HFFc6 (cell line): ENCODE measurements at places on chromosomes 3 and 15. TPM values are rescaled to one million over a fixed set of nuclear protein-coding genes. Genes with fewer than 3 reads are reported as not detected.

The KLHL40 gene
- not detected in 3 replicates for total RNA-seq

The CDC25A gene
- 5.9 to 12.1 TPM (median 11.1 TPM) in 3 replicates for total RNA-seq

The GHSR gene
- total RNA-seq: not detected in 3 replicates

The ZPLD1 gene
- total RNA-seq: 0.07 to 0.26 TPM (median 0.11 TPM) in 3 replicates

The LRRC34 gene
- total RNA-seq: 0.44 and 1.1 TPM in 2 replicates

The SLC12A1 gene
- not detected in 2 replicates for total RNA-seq

The CKMT1B gene
- not detected in 3 replicates for total RNA-seq

DNA sequence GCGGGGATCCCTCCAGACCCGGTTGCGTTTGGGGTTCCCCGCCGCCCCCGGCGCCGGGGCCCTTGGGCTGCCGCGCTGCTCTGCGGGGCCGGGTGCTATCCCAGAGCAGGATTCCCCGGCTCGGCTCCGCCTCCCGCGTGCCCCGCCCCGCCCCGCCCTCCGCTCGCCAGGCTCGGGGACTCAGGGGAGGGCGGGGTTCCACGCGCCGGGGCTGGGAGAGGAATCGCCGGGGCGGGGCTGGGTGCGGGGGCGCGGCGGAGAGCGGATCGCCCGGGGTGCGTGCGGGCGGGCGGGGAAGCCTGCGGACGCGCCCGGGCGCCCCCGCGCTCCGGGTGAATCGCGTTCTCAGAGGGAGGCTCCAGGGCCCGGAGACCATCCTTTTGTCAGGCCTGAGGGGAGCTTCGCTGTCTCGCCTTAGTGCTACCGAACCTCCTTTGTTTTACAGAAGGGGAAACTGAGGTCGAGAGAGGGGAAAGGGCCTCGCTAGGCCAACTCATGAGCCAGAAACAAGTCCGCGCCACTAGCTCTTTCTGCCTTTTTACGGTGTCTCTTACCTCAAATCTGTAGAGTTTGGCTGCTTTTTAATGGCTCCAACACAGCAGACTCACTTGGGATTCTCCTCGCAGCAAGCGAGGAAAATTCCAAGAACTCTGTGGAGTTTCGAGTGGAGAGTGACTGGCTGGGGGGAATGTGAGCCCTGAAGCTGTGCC is at the start of gene TMEM158:
TMEM158 (minus strand) TSS at position 82 of the 710 bp plus-strand sequence. CDS start 260 bp downstream, outside the sequence.
- H3K36me3 ChIP-seq: peaks cover 5% of the 10 kb centered on the region
- no peak within 1 kb of the TSS for H3K27ac ChIP-seq
- peak within 1 kb of the TSS; percentile 98 for H3K4me3 ChIP-seq
- DNase-seq: peak; percentile 36

GRCh38 chr3:195548987-195549386 is 5.9 kb upstream of the PPP1R2 start:
- H3K36me3 ChIP-seq: no peaks in the 10 kb centered on the region
- H3K4me3 ChIP-seq: no peak overlapping the region
- no peak overlapping the region for H3K27ac ChIP-seq
- H3K27me3 ChIP-seq: peaks cover 20% of the 10 kb centered on the region

GRCh38 chr15:99113547-99114271 is 8.8 kb downstream of the SYNM start:
- no peak overlapping the region for H3K27ac ChIP-seq
- H3K36me3 ChIP-seq: peaks cover 16% of the 10 kb centered on the region; the same call in 1 of the 2 replicates
- no peak overlapping the region for H3K4me3 ChIP-seq
- peaks cover 4% of the 10 kb centered on the region for H3K27me3 ChIP-seq
- DNase-seq: no peak

GRCh38 chr15:86872782-86873181 is 793.1 kb downstream of the AGBL1 start:
- H3K27me3 ChIP-seq: no peaks in the 10 kb centered on the region; the same call in 1 of the 2 replicates
- no peak overlapping the region for H3K27ac ChIP-seq
- DNase-seq: no peak

DNA sequence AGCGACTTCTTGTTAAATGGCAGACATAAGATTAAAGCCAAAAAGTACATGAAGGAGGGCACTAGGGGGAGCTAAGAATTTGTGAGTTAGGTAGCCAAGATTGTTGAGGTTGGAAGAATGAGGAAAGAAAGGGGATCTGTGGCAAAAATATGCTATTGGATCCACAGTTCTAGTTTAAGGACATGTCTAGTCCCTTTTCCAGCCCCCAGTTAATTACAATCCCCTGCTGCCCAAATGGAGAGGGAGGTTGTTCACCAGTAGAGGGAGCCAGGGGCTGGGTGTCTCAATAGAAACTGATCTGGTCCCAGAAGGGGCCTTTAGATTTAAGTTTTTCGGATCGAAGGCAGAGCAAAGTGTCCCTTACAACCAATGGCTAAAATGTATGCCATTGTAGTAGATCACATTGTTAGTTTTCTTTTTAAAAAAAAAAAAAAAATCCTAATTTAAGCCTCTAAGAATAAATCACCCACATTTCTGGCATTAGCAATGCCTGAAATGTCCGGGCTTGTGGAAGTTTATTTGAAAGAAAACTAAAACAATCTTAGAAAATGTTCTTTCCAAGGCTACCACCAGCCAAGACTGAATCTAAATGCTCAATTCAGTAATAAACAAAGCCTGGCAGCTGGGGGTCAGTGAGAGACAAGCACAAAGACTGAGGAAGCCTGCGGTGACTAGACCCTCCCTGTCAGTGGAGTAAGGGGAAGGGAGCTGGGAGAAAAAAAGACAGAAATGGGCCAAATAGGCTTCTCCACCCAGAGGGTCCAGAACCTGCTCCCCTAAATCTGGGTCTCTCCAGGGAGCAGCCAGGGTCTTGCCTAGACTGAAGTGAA is 7.1 kb downstream of the COL8A1 start:
- peak; percentile 47 for DNase-seq
- H3K27me3 ChIP-seq: no peaks in the 10 kb centered on the region; the same call in 1 of the 2 replicates
- peak overlapping the region; percentile 64 for H3K27ac ChIP-seq
- H3K4me3 ChIP-seq: no peak overlapping the region

DNA sequence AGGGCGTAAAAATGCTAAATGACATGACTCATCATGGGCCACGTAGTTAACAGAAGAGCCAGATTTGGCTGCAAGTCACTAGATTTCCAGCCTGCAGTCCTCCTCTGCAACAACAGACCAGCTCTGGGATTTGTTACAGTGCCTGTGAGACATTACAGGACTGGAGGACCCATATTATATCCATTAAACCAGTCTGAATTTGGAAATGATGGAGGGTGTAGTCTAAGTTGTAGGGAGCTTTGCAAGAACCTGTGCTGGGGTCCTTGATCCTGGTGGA is 10.8 kb downstream of the ZNF774 start:
- H3K4me3 ChIP-seq: peak overlapping the region; percentile 82
- H3K36me3 ChIP-seq: peaks cover 9% of the 10 kb centered on the region; the same call in 1 of the 2 replicates
- H3K27ac ChIP-seq: peak overlapping the region; percentile 98
- H3K27me3 ChIP-seq: no peaks in the 10 kb centered on the region; the same call in none of the 2 replicates
- peak; percentile 87 for DNase-seq

DNA sequence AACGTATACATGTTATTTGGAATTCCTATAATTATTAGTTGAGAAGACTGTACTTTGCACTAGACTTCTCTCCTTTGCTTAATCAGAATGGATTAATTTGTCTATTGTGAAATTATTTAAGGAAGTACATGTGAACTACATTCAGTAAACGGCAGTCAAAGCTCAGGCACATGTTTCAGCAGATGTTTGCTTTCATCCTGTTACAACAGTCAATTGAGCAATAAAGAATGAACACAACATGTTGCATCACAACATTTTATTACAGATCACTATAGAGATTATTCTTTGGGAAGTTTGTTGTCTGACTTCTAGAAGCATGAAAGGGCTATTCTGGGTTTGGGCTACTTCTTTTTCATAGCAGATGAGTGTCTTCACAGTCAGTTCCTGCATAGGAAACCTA is 39.2 kb downstream of the RAB27A start:
- H3K4me1 ChIP-seq: peaks cover 25% of the 10 kb centered on the region
- H3K4me3 ChIP-seq: no peak overlapping the region
- H3K27ac ChIP-seq: no peak overlapping the region
- no peaks in the 10 kb centered on the region for H3K36me3 ChIP-seq
- DNase-seq: peak; percentile 38

- H3K27me3 ChIP-seq: no peaks in the 10 kb centered on the region
- H3K4me1 ChIP-seq: peaks cover 6% of the 10 kb centered on the region; the same call in 1 of the 2 replicates
- H3K36me3 ChIP-seq: peaks cover 12% of the 10 kb centered on the region; the same call in 1 of the 2 replicates
- DNase-seq: no peak
- no peak overlapping the region for H3K27ac ChIP-seq
Observed at GRCh38 chr3:16675805-16676204, 70.6 kb upstream of the DAZL start.

DNA sequence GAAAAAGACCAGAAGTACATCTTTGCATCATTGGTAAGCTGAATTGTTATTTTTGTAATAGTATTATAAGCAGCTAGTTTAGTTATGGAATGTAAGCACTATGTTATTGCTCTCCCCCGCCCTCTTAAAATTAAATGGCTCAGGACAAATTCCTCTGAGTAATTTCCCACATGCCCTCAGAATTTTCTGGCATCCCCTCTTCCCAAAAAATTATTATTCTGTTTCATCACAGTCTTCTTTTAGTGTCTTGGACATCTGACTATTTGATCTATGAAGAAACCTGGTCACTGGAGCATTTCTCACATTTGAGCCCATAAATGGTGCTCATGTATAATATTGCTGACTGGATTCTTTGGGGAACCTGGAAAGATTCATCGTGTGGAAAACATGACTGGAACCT is 68.3 kb downstream of the KLHL25 start:
- H3K27ac ChIP-seq: peak overlapping the region; percentile 46
- peaks cover 45% of the 10 kb centered on the region for H3K4me1 ChIP-seq
- no peak overlapping the region for H3K4me3 ChIP-seq
- peaks cover 1% of the 10 kb centered on the region; the same call in 1 of the 2 replicates for H3K27me3 ChIP-seq
- peaks cover 35% of the 10 kb centered on the region for H3K36me3 ChIP-seq
- no peak for DNase-seq

GRCh38 chr3:135784557-135784956 is 181.0 kb upstream of the PPP2R3A start:
- H3K27ac ChIP-seq: no peak overlapping the region
- DNase-seq: no peak
- no peak overlapping the region for H3K4me3 ChIP-seq
- H3K27me3 ChIP-seq: peaks cover 2% of the 10 kb centered on the region
- no peaks in the 10 kb centered on the region for H3K36me3 ChIP-seq
- H3K4me1 ChIP-seq: no peaks in the 10 kb centered on the region

DNA sequence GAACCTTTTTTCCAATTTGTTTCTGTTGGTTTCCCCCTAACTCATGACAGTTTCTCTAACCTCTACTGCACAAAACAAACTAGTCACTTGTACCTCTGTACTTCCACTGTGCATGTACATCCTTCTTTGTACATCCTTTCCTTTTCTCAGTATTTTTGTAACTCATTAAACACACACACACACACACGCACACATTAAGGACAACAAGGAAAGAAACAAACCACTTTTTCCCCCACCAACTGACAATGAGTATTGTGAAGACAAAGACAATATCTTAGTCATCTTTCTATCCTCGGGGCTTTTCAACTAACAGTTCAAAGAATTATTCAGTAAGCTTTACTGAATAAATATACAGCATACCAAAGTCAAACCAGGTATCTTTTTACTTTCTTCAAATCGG is 170.5 kb downstream of the VPS13C start:
- H3K27ac ChIP-seq: no peak overlapping the region
- peaks cover 34% of the 10 kb centered on the region for H3K36me3 ChIP-seq
- H3K4me3 ChIP-seq: no peak overlapping the region
- H3K27me3 ChIP-seq: no peaks in the 10 kb centered on the region
- no peaks in the 10 kb centered on the region for H3K4me1 ChIP-seq
- DNase-seq: no peak

DNA sequence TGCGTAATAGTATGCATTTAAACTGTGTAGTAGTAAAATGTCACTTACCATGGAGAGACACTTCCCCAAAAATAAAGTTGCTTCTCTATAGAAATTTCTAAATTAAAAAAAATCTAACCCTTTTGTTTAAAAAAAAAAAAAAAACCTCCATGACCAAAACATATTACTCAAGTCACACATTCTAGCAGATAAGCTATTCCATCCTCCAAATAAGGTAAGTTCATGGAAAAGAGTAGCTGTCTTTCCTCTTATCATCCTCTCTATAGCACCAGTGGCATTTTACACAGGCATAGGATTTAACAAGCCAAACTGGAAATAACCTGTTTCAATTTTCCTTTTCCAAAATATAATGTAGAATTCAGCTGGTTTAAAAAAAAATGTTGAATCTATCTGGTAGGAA is 57.4 kb downstream of the LRRFIP2 start:
- DNase-seq: no peak
- H3K27me3 ChIP-seq: no peaks in the 10 kb centered on the region
- no peak overlapping the region for H3K4me3 ChIP-seq
- peak overlapping the region; percentile 49; the same call in 1 of the 2 replicates for H3K27ac ChIP-seq
- H3K36me3 ChIP-seq: peaks cover 37% of the 10 kb centered on the region

GRCh38 chr15:92652576-92652966 is 3.0 kb downstream of the FAM174B start:
- no peak overlapping the region for H3K4me3 ChIP-seq
- DNase-seq: no peak
- no peaks in the 10 kb centered on the region; the same call in 1 of the 2 replicates for H3K4me1 ChIP-seq
- no peak overlapping the region for H3K27ac ChIP-seq
- peaks cover 8% of the 10 kb centered on the region; the same call in 1 of the 2 replicates for H3K36me3 ChIP-seq

GRCh38 chr3:147002721-147003120 is 397.6 kb upstream of the PLSCR5 start:
- H3K36me3 ChIP-seq: no peaks in the 10 kb centered on the region; the same call in 1 of the 2 replicates
- H3K4me3 ChIP-seq: no peak overlapping the region
